ENCODE measurements at places on chromosomes 1 and 21.

GRCh38 chr1:223142795-223143536 is at the start of gene TLR5:
TSS of gene TLR5 (minus strand) at chr1:223143248. CDS start at chr1:223113031, 30,217 bp downstream.
- peak; percentile 83 for DNase-seq

- DNase-seq, result no peak
These were observed 187.1 kb upstream of the COA6 start for GRCh38 chr1:234186037-234186688.

DNA sequence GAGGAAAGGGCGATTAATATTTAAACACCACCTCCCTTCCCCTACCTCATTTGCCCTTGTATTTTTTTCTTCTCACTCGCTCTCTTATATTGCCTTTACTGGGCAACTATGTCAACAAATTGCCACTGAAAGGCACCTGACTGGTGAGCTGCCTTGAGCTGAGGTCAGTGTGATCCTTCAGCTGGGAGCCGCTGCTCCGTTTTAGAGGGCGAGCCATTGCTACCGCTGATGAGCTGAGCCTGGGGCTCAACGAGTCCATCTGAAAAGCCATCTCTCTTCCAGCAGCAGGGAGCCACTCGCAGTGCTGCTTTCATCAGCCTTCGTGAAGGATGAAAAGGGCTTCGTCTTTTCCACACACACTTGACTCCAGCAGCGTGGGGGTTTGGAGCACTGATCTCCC is 108.0 kb upstream of the KIF26B start:
- DNase-seq, result no peak

DNA sequence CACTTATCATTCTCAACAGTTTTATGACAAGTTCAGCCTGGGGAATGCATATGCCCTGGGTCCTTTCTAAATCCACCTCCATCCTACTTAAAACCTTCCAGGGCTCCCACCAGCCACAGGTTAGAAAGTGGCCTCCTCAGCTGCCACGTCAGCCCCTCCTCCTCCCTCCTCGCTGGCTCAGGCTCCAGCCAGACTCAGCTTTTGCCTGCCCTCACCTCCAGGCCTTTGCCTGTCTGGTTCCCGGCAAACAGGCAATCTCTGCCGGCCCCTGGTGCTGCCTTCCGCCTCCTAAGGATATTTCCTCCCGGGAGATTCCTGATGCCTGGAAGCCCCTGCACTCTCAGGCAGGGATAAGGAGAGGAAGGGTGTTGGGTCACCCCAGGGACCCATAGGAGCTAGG is 9.5 kb downstream of the RHBG start:
- no peak for DNase-seq

- no peak for DNase-seq
These were observed 259.9 kb downstream of the HHIPL2 start for GRCh38 chr1:222288053-222288452.

DNA sequence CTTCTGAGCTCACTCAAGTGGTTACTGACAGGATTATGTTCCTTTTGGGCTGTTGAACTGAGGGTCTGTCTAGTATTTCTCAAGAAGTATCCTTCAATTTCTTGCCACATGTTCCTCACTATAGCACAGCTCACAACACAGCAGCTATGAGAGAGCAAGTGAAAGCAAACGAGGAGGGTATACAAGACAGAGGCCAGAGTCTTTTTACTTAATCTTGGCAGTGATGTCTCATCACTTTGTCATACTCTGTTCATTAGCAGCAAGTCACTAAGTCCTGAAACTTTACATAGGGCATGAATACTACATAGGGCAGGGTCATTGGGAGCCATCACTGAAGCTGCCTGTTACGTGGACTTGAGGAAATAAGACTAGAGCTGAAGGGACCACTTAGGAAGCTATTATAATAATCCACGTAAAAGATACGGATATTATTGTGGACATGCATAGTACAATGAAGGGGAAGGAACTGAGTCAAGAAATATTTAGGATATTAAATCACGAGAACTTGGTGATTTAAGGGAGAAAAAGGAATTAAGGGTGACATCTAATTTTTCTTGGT is 63.7 kb downstream of the SLC30A7 start:
- DNase-seq, result no peak

- DNase-seq, result no peak
These were observed 394.8 kb downstream of the LMX1A start for GRCh38 chr1:164961715-164962114.

GRCh38 chr21:43190544-43190943 is 21.7 kb downstream of the CRYAA start:
- DNase-seq, result no peak

GRCh38 chr21:45528028-45528705 is 14.1 kb downstream of the SLC19A1 start:
- DNase-seq, result peak; percentile 20

- DNase-seq, result no peak
These were observed 43.2 kb downstream of the RCSD1 start for GRCh38 chr1:167673265-167673664.

Data from CD8-positive, alpha-beta memory T cell (primary cell).